ENCODE measurements at places on chromosomes 7 and 10. TPM values are rescaled to one million over a fixed set of nuclear protein-coding genes. Genes with fewer than 3 reads are reported as not detected.

Gene PLEKHS1
- 0.13 TPM for total RNA-seq

Gene COBL
- total RNA-seq, result 9.2 TPM

Gene SP4
- 3.1 TPM for total RNA-seq

Gene SLC29A3
- total RNA-seq, result 6.9 TPM

Gene SORCS1
- total RNA-seq, result 0.16 TPM

Gene PLAC9
- total RNA-seq, result 94.2 TPM

Gene ZNF438
- 9.4 TPM for total RNA-seq

Gene STN1
- 18.9 TPM for total RNA-seq

Gene AQP1
- total RNA-seq, result 140 TPM

Gene BUB3
- total RNA-seq, result 49.3 TPM

Gene MRLN
- total RNA-seq, result not detected

Gene DUS4L
- total RNA-seq, result 4.3 TPM

Gene ST8SIA6
- total RNA-seq, result 0.35 TPM

Gene WDR86
- total RNA-seq, result 19.4 TPM

Gene KAZALD1
- 1.9 TPM for total RNA-seq

Gene APBB1IP
- 37.2 TPM for total RNA-seq

Gene SPAG6
- 0.51 TPM for total RNA-seq

Gene LAMTOR4
- 112 TPM for total RNA-seq

Gene EGR2
- 21.1 TPM for total RNA-seq

Gene SPDYE8
- not detected for total RNA-seq

Gene HOXA5
- total RNA-seq, result 15.3 TPM

Gene PCGF5
- 38.6 TPM for total RNA-seq

Gene LIPN
- total RNA-seq, result 0.74 TPM

Gene MSANTD7
- 8.6 TPM for total RNA-seq

Gene NAT16
- total RNA-seq, result not detected

Gene SNX10
- total RNA-seq, result 52.8 TPM

Gene FAM241B
- 2.6 TPM for total RNA-seq

Gene OPALIN
- not detected for total RNA-seq

Gene NME8
- 0.45 TPM for total RNA-seq

Gene SEMA3C
- 93.6 TPM for total RNA-seq

Gene UBE2D4
- 25.1 TPM for total RNA-seq

Gene MBLAC1
- total RNA-seq, result 1.7 TPM

Gene LIPF
- not detected for total RNA-seq

Gene KLLN
- total RNA-seq, result 2.2 TPM

Gene VGF
- total RNA-seq, result 0.22 TPM

Gene PRPS1L1
- not detected for total RNA-seq

Gene NXPH1
- not detected for total RNA-seq

Gene CHRM2
- total RNA-seq, result not detected

Gene AKR1C4
- total RNA-seq, result not detected

Gene HMX3
- total RNA-seq, result not detected

All from mesenteric fat pad (tissue), 1 donor.